ENCODE measurements at places on chromosomes 7 and 10.
A peak's percentile ranks its signal among the peaks of the same experiment; 100 is the strongest.

GRCh38 chr7:124777268-124777667 is 11.7 kb upstream of the GPR37 start:
- DNase-seq: no peak

- DNase-seq: no peak
Observed at GRCh38 chr10:11430421-11431215, 180.8 kb downstream of the USP6NL start.

GRCh38 chr10:30847199-30847598 is 184.5 kb downstream of the ZNF438 start:
- no peak for DNase-seq

GRCh38 chr7:124761164-124761715 is 4.4 kb downstream of the GPR37 start:
- DNase-seq: no peak

DNA sequence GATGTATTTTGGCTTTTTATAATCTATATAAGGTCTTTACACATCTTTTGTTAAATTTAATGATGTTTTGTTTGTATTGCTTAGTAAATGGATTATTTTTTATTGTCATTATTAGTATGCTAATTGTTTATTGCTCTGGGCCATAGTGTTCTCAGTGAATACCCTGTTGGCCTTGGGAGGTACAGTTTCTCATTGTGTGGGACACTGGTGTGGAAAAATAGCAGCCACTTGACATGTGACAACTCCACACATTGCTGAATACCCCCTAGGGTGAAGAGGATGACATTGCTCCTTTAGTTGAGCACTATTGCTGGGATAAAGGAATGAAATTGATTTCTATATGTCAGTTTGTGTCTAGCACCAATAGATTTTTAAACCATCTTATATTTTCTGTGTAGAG is 130.9 kb downstream of the CCNY start:
- DNase-seq: no peak

- DNase-seq: peak; percentile 11
Observed at GRCh38 chr7:127717502-127718339, 65.7 kb downstream of the SND1 start.

Data from iris pigment epithelial cell (primary cell).